ENCODE measurements at places on chromosomes 5 and 9.

GRCh38 chr5:110854200-110854599, 115.4 kb downstream of the SLC25A46 start:
- no peak for DNase-seq

DNA sequence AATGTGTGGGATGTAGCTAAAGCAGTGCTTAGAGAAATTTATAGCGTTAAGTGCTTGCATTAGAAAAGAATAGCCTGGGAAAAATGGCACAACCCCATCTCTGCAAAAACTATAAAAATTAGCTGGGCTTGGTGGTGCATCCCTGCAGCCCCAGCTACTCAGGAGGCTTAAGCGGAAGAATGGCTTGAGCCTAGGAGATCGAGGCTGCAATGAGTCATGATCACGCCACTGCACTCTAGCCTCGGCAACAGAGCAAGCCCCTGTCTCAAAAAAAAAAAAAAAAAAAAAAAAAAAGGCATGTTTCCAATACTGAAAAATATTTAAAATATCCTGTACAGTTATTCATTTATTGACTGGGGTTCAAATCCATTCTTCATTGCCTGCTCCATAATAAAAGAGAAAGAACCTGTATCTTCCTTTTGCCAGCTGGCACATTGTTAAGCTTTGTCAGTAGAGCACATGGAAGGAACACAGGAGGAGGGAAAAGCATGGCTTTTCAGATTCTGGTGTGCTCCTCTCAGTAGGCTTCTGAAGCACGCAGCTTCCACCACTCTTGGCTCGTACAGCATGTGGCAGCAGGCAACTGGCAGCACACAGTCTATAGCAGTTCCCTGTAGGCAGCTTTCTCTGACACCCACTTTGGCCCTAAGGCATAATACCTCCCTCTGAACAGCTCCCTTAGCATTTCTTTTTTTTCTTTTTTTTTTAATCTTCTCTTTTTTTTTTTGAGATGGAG, 73.5 kb downstream of the TRIM36 start:
- DNase-seq, result no peak

DNA sequence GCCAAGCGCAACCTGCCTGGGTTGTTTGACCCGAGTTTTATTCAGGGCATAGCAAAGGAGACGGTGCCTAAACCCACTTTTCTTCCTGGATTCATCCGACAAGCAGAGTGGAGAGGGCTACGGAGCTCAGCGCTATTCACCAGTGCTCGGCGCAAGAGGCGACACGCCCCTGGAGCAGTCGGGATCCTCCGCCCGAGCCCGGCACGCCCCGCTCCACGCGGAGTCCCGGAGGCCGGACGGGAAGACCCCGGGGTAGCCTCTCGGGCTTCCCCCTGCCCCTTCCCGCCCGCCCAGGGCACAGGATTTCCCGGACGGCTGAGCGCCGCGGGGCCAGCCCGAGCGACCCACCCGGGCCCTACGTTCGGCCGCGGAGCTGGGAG, 427 bp downstream of the SERINC5 start:
- DNase-seq, result peak; percentile 50

DNA sequence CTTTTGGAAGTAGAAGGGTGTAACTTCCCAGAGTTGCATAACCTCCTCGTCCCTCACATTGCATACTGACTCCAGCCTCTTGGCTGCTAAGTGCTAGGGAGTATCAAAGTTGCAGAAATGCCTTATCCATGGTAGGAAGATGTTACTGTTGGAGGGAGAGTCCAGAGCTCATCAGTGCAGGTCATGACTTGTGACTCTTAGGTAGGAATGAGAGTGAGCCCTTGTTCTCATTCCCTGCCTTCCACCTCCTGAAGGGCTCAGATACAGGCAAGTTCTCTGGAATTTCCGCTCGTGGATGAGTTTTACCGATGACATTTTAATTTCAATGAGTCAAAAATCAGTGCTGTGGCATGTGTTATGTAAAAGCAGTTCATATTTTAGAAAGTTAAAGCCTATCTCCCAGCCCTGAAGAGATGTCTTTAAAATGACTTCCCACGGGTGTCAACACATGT, 17.0 kb downstream of the IRX1 start:
- no peak for DNase-seq

DNA sequence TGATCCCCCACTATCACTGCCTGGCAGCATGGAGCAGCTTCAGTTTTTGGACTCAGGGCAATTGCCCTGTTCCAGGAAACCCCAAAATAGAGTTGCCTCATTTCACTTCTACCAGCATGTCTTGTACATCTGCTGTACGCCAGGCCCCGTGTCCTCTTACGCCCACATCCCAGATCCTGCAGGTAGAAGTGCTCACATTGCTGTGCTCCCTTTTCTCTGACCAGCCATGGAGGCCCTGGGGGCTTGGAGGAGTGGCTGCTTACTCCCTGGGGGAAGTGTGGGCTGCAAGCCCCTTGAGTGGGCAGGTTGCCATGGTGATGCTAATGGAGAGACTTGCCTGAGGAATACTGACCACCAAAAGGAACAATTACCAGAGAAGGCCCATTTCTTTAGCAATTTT, 55.6 kb upstream of the KCNIP1 start:
- no peak for DNase-seq

DNA sequence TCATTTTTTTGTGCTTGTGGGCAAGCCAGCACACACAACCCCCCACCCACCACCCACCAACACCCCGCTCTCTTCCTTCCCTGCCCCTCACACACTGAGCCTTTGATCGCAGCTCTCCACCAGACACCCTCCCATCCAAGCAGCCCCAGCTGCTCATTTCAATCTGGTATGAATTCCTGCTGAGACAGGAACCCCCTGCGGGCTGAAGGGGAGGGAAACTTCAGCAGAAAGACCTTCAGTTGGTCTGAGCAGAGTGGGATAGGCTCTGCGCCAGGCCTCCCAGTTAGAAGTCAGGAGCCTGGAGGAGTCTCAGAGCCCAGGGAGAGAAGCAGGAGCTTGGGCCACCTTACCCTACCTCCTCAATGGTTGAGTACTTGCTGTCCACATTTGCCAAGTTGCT, 7.2 kb downstream of the PCDHGC5 start:
- DNase-seq, result no peak

- no peak for DNase-seq
Observed at GRCh38 chr5:25500635-25501034, 855.9 kb upstream of the CDH10 start.

- no peak for DNase-seq
Observed at GRCh38 chr5:57842364-57843058, 359.9 kb upstream of the ACTBL2 start.

DNA sequence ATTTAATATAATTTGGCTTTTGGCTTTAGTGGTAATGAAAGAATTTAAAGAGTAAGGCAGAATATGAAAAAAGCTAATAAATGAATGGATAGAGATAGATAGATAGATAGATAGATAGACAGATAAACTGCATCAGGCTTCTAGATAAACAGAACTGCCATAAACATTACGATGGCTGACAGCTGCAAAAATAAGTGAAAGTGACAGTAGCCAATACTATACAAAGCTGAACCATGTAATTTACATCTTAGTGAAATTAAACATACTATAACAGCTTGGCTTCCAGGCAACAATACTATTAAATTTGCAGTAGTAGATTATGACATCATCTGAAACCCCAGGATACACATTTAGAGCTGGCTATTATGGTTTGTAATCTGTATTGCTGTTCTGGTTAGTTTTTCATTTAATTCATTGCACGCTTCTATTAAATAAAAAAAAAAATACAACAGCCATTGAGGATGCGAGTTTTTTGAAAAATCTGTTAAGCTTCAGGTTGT, 1354.8 kb downstream of the PTPRD start:
- DNase-seq, result no peak

DNA sequence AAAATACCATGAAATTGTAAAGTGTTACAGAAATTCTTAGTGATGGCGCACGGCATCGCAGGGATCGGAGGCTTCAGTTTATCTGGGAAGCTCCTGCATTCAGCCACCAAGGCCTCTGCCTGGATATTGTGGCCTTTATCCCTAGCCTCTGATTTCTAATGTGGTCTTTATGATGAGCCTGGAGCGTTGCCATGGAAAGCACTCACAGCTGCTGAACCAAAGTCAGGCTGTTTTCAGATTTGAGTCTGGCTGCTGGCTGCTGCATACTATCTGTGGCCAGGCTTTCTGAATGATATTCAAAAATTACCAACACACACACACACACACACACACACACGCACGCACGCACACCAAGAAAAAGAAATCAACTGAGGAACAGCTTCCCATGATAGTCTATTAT, 101.1 kb upstream of the ZNF366 start:
- DNase-seq, result no peak
